ENCODE measurements at places on chromosomes 4 and X.

GRCh38 chrX:56564164-56564885 lies 898 bp downstream of the UBQLN2 start:
- DNase-seq: no peak
- no peaks in the 10 kb centered on the region for H3K27me3 ChIP-seq
- peaks cover 11% of the 10 kb centered on the region for H3K36me3 ChIP-seq
- peak overlapping the region; percentile 91 for H3K27ac ChIP-seq
- H3K4me1 ChIP-seq: no peaks in the 10 kb centered on the region

DNA sequence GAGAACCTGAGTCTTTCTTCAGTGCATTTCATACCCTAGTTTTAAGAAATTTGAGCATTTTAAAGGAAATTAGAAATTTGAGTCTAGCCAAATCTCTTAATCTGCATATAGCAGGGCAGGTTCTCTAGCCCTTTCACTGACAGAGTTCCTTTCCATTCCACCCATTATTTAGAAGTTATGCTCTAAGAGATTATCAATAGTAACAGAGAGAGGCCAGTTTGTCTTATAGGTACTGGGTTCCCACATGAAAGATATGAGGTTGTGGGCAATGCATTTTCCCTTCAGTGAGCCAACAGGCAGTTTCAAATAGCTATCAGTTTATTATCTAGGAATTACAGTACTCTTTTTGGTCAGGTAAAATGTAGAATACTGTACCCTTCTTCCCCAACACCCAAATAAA lies 7.3 kb upstream of the GALNT7 start:
- no peak for DNase-seq
- H3K4me3 ChIP-seq: no peak overlapping the region
- H3K4me1 ChIP-seq: no peaks in the 10 kb centered on the region
- H3K27ac ChIP-seq: no peak overlapping the region
- no peaks in the 10 kb centered on the region for H3K27me3 ChIP-seq

GRCh38 chrX:22059775-22060174 lies 27.6 kb downstream of the PHEX start:
- no peak overlapping the region for H3K27ac ChIP-seq
- H3K27me3 ChIP-seq: no peaks in the 10 kb centered on the region
- H3K36me3 ChIP-seq: no peaks in the 10 kb centered on the region
- no peak for DNase-seq
- no peaks in the 10 kb centered on the region for H3K4me1 ChIP-seq

DNA sequence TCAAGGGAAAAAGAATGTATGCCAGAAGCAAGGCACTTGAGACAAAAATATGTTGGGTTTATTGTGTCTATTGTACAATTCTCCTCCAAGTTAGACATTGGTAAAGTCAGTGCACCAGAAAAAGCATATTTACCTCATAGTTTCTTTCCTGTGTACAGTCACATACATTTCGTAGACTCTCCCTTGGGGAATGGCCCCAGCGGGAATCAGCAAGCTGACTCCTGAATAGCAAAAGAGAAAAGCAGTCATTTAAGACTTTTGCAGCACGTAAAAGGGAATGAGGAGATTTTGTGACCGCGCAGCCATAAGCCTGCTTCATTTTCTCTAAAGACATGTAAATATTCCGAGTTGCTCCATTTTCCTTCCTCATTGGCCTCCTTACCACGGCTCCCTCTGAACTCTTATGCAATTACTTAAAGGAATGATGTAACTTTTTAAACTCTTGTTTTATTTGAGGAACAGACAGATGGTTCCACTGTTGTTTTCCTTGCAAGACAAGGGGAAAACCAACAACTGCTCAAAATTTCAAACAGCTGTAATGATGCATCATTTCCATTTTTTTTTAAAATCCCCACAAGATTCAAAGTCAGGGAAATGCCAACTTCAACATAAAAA lies 332.7 kb downstream of the UNC5C start:
- H3K4me1 ChIP-seq: no peaks in the 10 kb centered on the region
- no peaks in the 10 kb centered on the region for H3K36me3 ChIP-seq
- no peak overlapping the region for H3K4me3 ChIP-seq
- no peak overlapping the region for H3K27ac ChIP-seq
- no peak for DNase-seq
- H3K27me3 ChIP-seq: no peaks in the 10 kb centered on the region

- H3K27ac ChIP-seq: no peak overlapping the region
- no peaks in the 10 kb centered on the region for H3K4me1 ChIP-seq
- H3K4me3 ChIP-seq: no peak overlapping the region
- H3K27me3 ChIP-seq: no peaks in the 10 kb centered on the region
These were observed 149.9 kb downstream of the AMMECR1 start for GRCh38 chrX:110167952-110168451.

GRCh38 chrX:141945426-141945825 lies 41.7 kb downstream of the MAGEC1 start:
- H3K4me1 ChIP-seq: no peaks in the 10 kb centered on the region
- H3K27me3 ChIP-seq: no peaks in the 10 kb centered on the region
- no peak for DNase-seq
- no peak overlapping the region for H3K27ac ChIP-seq

GRCh38 chr4:101527188-101527587 lies 179.9 kb upstream of the PPP3CA start:
- H3K27me3 ChIP-seq: no peaks in the 10 kb centered on the region
- H3K27ac ChIP-seq: no peak overlapping the region
- DNase-seq: no peak

DNA sequence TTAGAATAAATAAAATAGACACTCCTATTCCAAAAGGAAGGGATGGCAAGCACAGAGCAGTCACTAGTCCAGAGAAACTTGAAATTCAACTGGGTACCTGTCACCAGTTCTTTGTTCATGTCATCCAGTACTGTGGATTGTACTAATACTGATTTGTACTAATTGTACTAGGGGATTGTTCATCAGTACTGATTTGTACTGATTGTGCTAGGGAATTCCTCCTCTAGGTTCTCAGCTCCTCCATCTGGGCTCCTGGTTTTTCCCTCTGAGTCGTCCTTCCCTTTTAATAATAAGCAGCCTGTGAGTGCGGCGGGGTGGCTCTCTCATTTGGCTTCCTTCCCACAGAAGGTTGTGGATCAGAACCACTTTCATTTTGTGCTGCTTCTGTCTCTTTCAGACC lies 31.0 kb upstream of the SOD3 start:
- H3K4me3 ChIP-seq: no peak overlapping the region
- no peak overlapping the region for H3K27ac ChIP-seq
- H3K27me3 ChIP-seq: no peaks in the 10 kb centered on the region
- no peaks in the 10 kb centered on the region for H3K4me1 ChIP-seq
- no peak for DNase-seq
- H3K36me3 ChIP-seq: no peaks in the 10 kb centered on the region

All from H9 (cell line).